ENCODE measurements at places on chromosomes 12 and 14.

DNA sequence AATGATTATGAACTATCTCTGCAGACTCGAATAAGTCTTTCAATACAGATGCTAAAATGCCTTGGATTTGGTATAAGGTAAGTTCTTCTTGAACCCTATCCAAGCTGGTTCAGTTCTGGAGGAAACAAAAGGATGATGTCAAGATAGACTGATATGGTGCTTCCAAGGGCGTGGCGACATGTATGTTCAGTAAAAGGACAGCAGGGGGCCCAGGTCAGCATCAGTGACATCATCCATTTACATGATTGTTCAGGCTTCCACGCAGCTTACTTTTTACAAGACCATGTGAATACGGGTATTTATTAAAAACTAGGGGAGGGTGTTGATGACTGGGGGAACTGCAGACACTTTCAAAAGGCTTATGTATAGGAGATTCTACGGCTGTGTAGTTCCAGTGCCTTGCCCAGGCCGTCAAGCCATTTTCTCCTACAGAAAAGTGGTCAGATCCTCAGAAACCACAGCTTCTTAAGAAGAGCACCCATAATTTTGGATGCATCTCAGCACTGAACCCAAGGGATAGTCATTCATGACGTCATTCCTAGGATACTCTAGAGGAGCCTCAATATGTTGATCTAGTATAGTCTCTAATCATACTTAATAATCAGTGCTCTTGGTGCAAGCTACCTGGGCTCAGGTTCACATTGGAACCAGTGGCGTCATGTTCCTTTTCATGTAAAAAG, 527.7 kb downstream of the FUT8 start:
- no peak for DNase-seq

DNA sequence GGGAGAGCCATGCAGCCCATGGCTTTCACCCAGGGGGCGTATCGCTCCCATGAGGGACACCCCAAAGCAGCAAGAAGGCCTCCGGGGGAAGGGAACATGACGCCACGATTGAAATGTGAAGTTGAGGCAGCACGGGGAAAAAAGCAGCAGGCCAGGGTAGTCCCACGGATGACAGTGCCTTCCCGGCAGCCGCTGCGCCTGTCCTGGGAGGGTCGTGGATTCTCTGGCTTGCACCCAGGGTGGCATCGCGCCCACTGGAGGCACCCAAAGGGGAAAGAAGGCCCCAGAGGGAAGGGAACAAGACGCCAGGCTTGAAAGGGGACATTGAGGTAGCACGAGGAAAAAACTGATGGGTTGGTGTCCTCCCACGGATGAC, 161.6 kb upstream of the ALG10B start:
- no peak for DNase-seq

GRCh38 chr12:2958432-2959191, 585 bp upstream of the TEAD4 start:
- DNase-seq, result no peak

GRCh38 chr12:75701859-75702258, 190.4 kb upstream of the KRR1 start:
- DNase-seq, result no peak

GRCh38 chr14:38309522-38310277, 53.8 kb upstream of the CLEC14A start:
- no peak for DNase-seq

DNA sequence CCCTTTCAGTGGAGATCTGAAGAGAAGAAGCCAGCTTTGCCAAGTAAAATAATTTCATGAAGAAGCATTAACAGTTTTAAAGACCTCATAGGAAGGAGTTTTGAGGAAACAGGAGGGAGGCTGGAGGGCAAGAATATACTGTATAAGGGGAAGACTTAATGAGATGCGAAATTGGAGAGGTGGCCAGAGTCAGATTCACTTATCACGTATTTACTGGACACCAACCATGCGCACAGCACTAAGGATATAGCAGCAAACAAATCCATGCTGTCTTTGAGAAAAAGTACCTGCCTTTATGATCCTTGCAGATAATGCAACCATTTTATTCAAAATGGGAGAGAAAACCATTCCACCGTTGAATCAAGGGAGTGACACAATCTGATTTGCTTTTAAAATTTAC, 100.3 kb downstream of the ERC1 start:
- no peak for DNase-seq

DNA sequence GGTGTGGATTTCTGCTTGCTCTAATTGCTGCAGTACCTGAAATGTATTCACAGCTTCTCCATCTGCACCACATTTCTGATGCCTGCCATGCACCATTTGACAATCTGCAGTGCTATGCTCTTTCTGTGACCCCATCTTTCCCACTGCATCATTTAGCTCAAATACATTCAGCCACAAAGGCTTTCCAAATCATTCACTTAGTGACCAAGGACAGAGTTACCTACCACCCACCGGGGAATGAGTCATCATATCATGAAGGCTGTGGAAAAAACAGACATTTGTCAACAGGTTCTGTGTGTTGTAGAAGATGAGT, 465.5 kb upstream of the ATP2B1 start:
- no peak for DNase-seq

DNA sequence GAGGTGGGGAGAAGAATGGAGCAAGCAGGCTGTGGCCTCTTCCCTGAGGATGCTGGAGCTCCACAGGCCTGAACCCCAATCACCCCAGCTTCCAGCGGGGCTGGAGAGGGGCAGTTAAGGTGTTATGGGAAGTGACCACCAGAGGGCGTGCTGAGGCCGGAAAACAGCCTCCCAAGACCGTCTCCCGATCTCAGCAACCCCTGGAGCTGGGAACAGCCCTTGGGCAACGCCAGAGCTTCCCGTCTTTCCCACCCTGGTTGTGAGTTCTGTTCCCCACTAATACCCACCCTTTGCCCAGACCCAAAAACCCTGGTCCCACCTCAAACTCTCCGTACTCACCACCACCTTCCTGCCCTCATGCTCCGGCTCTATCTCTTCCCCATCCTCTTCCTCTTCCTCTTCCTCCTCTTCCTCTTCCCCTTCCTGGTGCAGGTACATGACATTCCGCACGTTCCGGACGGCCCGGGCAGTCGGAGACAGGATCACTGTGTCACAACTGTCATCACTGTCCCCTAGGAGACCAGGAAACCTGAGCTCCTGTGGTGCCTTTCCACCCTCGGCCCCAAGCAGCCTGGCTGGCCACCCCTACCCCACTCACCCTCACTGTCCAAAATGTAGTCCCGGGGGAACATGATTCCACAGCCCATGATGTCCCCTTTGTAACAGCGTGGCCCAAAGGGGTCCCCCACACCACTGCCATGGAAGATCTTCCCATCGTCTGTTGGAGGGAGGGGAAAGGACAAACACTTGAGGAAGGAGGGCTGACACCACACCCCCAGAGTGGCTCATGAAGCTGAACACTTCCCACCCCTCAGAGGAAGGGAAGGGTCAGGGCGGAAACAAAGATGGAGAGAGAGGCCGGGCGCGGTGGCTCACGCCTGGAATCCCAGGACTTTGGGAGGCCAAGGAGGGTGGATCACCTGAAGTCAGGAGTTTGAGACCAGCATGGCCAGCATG, 12.9 kb downstream of the SPRYD3 start:
- no peak for DNase-seq

GRCh38 chr14:50082308-50082742, 34.0 kb downstream of the VCPKMT start:
- DNase-seq, result no peak

Data from brain pericyte (primary cell).